Left kidney (tissue), 8 donors: ENCODE measurements at places on chromosomes 13 and 19. TPM values are rescaled to one million over a fixed set of nuclear protein-coding genes. Genes with fewer than 3 reads are reported as not detected.

GRCh38 chr13:29621841-29622240 lies 26.4 kb upstream of the SLC7A1 start:
- no peak for DNase-seq

DNA sequence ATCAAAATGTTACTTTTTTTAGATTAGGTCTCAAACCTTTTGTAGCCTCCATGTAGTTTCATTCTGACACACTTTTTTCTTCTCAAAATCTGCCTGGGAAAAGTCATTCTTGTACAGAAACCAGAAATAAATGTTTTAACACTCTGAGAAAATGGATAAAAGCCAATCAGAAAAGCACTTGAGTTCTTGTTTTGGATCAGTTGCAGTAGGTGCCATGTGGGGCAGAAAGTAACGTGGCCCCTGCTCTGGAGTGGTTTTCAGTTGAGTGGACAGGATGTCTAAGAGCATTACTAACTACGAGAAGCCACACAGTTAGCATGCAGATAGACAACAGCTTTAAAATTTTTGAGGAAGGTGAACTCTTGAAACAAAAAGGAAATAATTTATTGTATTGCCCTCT lies 19.1 kb downstream of the GPR183 start:
- no peak for DNase-seq

Gene HIPK4
- 0.20 TPM for polyA plus RNA-seq

DNA sequence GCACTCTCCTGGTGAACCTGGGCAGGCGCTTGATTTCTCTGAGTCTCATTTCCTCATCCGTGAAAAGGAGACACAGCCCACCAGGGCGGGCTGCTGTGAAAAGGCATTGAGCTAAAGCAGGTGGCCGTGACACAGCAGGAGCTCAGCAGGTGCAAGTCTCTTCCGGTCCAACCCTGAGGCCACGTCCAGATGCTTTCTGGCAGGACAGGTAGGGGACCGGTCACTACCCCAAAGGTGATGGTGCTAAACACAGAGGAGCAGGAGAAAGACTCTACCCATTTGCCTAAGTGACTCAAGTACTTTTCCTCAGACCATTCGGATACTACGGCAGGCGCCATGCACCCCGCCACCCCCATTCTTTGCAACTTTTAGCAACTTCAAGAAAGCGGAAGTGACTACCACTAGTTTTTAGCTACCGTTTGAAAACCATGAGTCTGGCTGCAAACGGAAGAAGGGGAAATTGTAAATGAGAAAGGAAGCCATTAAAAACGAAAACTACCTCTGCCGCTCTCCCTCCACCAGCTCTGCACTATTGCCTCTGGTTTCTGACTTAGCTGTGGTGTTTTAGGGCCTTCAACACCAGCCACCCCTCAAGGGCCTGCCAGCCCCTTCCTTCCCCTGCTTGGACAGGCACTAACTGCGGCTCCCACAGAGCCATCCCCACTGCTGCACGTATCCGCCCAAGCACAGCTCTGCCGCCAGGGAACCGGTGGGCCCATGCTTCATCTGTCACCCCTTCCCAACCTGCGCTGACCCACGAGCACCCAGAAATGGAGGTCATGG lies 4.8 kb downstream of the PPP6R1 start:
- no peak for DNase-seq

Gene HCN2
- polyA plus RNA-seq = 0.32 TPM

Gene IL12RB1
- polyA plus RNA-seq = 0.28 TPM

GRCh38 chr19:42121656-42122069 lies 10.6 kb downstream of the POU2F2 start:
- DNase-seq = no peak

GRCh38 chr13:66811455-66811854 lies 418.7 kb downstream of the PCDH9 start:
- no peak for DNase-seq

Gene PCDH17
- polyA plus RNA-seq = 21.1 TPM

DNA sequence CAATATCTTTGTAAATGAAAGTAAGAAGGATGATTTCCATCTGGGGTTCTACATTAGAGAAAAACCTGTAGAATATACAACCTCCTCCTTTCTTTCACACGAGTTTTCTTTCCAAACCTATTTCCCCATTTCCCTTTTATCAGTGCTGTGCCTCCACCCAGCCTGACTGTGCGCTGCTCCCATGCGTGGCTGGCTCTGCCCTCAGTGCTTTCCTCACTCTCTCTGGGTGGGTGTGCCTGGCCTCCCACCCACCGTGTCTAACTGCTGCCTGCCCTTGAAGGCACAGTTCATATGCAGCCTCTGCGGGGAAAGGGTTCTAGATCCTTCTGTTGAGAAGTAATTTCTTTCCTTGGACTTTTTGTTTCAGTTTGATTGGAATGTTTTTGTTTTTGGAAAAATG lies 70.7 kb downstream of the PCCA start:
- no peak for DNase-seq

- no peak for DNase-seq
Measured at GRCh38 chr13:100394005-100394695, 194.4 kb downstream of the GGACT start.
